ENCODE measurements at places on chromosomes 5 and 9. TPM values are rescaled to one million over a fixed set of nuclear protein-coding genes. Genes with fewer than 3 reads are reported as not detected.
A peak's percentile ranks its signal among the peaks of the same experiment; 100 is the strongest.

DNA sequence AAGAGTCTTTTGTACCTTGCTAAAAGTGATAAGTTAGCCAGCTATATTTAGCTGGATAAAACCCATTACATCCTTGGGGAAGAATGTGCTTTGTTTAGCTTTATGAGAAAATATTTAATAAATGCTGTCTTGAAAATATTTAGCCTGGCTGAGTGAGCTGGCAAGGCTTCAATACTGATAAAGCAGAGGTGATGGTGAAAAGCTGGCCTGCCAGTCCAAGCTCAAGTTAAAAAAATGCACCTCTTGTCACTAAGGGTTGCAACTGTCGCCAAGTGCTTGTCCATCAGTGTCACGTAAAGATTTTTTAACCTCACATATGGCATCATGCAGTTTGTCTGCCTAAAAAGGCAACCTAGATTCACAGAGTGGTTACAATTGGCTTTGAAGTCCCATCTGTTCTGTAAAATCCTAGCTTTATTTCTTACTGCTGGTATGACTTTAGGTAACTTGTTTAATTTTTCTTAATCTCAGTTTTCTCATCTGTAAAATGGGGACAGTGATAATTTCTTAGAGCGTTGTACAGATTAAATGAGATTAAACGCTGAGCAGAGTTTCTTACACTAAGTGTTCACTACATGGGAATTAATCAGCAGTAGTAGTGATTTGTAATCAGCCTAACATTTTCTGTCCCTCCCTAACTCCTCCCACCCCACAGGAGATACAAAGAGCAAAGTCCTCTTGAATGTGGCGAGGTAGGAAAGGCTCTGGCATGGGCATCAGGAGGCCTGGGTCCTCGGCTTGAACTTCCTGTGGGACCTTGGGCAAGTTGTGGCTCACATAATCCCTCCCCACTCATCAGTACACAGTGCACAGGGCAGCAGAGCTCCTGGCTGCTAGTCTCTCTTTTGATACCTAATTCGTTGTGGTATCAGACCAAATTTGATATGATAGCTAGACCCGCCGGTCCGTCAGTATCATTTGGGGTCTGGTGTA, 48.7 kb downstream of the PIK3R1 start:
- H3K4me1 ChIP-seq, result peaks cover 83% of the 10 kb centered on the region
- H3K4me3 ChIP-seq, result no peak overlapping the region
- H3K27me3 ChIP-seq, result no peaks in the 10 kb centered on the region

Gene CLK4
- 21.1 TPM for total RNA-seq

Gene GARIN3
- total RNA-seq, result 1.1 TPM

- H3K4me3 ChIP-seq, result no peak overlapping the region
- H3K27ac ChIP-seq, result no peak overlapping the region
- DNase-seq, result no peak
- H3K4me1 ChIP-seq, result no peaks in the 10 kb centered on the region
- H3K36me3 ChIP-seq, result no peaks in the 10 kb centered on the region
Observed at GRCh38 chr9:18111146-18111545, 362.8 kb upstream of the ADAMTSL1 start.

Gene NR4A3
- total RNA-seq, result 113 TPM

Gene CDC25C
- total RNA-seq, result 14.6 TPM

- no peaks in the 10 kb centered on the region for H3K4me1 ChIP-seq
- no peaks in the 10 kb centered on the region for H3K36me3 ChIP-seq
- H3K4me3 ChIP-seq, result no peak overlapping the region
- no peak for DNase-seq
- peaks cover 2% of the 10 kb centered on the region for H3K27me3 ChIP-seq
Observed at GRCh38 chr5:34685485-34686165, 29.5 kb downstream of the RAI14 start.

Gene PPIC
- not detected for total RNA-seq

DNA sequence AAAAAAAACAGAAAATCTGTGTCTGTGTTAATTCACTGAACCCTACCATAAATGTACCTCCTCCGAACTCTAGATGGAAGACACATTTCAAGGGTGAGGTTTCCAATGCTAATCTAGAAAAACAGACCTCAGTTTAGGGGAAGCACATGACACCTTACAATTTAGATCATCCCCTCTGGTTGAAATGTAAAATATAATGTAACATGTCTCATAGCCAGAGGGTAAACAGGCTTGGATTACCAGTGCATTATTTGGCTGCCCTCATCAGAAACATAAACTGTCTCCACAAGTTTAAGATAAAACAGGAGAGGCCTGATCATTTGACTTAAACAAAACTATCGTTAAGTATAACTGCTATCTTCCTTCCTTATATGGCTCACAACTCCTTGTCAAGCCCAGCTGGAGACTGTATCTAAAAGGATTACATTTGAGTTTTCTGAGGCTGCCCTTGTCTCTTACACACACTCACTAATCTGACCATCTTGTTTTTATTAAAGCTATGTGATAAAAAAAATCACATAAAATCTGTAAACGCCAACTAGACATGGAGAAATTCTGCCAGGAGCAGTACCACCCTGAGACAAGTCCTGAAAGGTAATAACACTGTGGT, 105.7 kb downstream of the LURAP1L start:
- H3K27ac ChIP-seq, result no peak overlapping the region
- no peaks in the 10 kb centered on the region for H3K4me1 ChIP-seq
- H3K4me3 ChIP-seq, result no peak overlapping the region
- no peaks in the 10 kb centered on the region for H3K27me3 ChIP-seq
- DNase-seq, result no peak
- no peaks in the 10 kb centered on the region for H3K36me3 ChIP-seq

Gene GAS1
- 0.11 TPM for total RNA-seq

GRCh38 chr9:114845373-114845772, 39.5 kb upstream of the TNFSF15 start:
- no peaks in the 10 kb centered on the region for H3K27me3 ChIP-seq
- no peak for DNase-seq
- H3K4me3 ChIP-seq, result no peak overlapping the region
- H3K36me3 ChIP-seq, result no peaks in the 10 kb centered on the region
- no peak overlapping the region for H3K27ac ChIP-seq

- H3K27ac ChIP-seq, result peak overlapping the region; percentile 83
- peaks cover 3% of the 10 kb centered on the region for H3K27me3 ChIP-seq
- peak; percentile 5 for DNase-seq
- peak overlapping the region; percentile 85 for H3K4me3 ChIP-seq
- H3K36me3 ChIP-seq, result no peaks in the 10 kb centered on the region
- peaks cover 27% of the 10 kb centered on the region for H3K4me1 ChIP-seq
Observed at GRCh38 chr5:108749128-108749861, 1.6 kb downstream of the FER start.

Data from activated CD8-positive, alpha-beta T cell treated with anti-CD3 and anti-CD28 coated beads for 36 hours (primary cell).